ENCODE measurements at places on chromosomes 6 and 20.

GRCh38 chr20:36959242-36959641 is 7.7 kb upstream of the SAMHD1 start:
- no peak for DNase-seq

- no peak for DNase-seq
These were observed 1050.0 kb downstream of the EPHA7 start for GRCh38 chr6:92369309-92369708.

DNA sequence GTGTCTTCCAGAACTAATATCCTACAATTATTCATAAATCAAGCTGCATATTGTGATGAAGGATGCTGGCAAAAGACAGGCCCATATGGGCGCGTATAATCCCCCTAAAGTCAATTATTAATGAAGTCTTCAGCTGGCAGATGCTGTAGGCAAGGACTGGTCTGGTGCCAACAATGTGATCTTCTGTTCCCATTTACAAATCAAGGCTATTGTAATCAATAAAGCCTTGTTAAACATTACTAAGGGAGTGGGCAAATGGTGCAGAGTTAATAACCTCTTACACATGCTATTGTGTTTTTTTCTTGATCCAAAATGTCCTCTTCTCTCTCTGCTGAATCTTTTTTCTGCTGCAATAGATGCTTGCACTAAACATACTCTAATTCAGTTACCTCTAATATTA is 119.0 kb downstream of the ALDH8A1 start:
- no peak for DNase-seq

GRCh38 chr20:20321134-20321533 is 46.8 kb upstream of the INSM1 start:
- DNase-seq = no peak

GRCh38 chr6:168131464-168132415 is 52.7 kb upstream of the FRMD1 start:
- DNase-seq = no peak

DNA sequence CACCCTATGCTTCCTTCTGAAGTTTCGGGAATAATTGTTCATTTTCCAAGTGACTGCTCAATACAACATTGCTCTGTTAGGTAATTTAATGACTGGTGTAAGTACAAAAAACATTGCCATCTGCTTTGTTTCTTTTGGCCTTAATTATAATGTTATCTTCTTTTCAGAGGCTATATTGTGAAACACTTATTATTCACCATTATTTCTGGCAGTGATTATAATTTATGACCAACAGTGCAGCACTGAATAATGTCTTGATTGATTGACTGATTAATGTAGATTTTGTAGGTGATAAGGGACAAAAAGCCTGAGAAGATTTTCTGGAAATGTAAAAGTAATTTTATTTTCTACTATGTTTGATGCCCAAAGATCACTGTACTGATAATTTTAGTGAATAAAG is 377.7 kb downstream of the PLCB1 start:
- no peak for DNase-seq
